ENCODE measurements at places on chromosomes 2 and 18. TPM values are rescaled to one million over a fixed set of nuclear protein-coding genes. Genes with fewer than 3 reads are reported as not detected.

DNA sequence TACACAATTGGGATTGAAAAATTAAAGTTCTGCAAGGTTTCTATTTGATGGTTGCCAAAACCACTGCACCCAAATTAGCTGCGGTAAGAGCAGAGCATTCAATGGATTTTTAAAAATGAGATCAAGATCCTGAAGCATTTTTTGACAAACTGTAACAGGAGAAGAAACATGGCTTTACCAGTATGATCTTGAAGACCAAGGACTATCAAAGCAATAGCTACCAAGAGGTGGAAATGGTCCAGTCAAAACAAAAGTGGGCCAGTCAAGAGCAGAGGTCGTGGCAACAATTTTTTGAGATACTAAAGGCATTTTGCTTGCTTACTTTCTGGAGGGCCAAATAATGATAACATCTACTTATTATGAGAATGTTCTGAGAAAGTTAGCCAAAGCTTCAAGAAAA, 186.8 kb downstream of the RDH14 start:
- H3K27ac ChIP-seq: no peak overlapping the region
- no peak overlapping the region for H3K4me3 ChIP-seq
- no peaks in the 10 kb centered on the region for H3K27me3 ChIP-seq
- H3K36me3 ChIP-seq: no peaks in the 10 kb centered on the region
- H3K4me1 ChIP-seq: no peaks in the 10 kb centered on the region

Gene IDH1
- 152 TPM for total RNA-seq

DNA sequence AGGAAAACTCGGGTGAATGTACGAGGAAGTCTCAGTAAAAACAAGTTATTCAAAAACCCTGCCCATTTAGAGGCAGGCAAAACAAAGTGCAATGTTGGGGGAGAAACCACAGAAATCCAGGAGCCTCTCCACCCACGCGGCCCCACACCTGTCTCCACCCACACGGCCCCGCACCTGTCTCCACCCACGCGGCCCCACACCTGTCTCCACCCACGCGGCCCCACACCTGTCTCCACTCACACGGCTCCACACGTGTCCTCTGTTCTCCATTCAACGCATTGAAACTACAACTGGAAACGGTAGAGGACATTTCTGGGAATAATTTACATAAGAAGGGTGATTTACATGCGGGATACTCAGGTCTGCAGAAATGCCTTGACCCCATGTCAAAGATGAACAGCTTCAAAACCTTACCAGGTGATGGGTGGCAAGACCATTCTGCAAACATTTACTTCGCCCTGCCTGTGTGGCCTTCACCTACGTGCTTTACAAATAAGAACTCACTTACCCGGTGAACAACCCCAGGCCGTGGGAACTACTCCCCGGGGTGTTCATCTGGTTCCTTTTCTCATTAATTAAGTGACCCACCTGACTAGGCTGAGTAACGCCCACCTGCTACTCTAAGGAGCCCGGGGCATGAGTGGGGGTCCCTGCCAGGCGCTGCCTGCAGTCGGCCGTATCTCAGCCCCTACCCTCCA, 100.4 kb downstream of the EIPR1 start:
- H3K27ac ChIP-seq: no peak overlapping the region
- DNase-seq: no peak
- H3K36me3 ChIP-seq: no peaks in the 10 kb centered on the region
- H3K4me3 ChIP-seq: no peak overlapping the region
- no peaks in the 10 kb centered on the region for H3K27me3 ChIP-seq

DNA sequence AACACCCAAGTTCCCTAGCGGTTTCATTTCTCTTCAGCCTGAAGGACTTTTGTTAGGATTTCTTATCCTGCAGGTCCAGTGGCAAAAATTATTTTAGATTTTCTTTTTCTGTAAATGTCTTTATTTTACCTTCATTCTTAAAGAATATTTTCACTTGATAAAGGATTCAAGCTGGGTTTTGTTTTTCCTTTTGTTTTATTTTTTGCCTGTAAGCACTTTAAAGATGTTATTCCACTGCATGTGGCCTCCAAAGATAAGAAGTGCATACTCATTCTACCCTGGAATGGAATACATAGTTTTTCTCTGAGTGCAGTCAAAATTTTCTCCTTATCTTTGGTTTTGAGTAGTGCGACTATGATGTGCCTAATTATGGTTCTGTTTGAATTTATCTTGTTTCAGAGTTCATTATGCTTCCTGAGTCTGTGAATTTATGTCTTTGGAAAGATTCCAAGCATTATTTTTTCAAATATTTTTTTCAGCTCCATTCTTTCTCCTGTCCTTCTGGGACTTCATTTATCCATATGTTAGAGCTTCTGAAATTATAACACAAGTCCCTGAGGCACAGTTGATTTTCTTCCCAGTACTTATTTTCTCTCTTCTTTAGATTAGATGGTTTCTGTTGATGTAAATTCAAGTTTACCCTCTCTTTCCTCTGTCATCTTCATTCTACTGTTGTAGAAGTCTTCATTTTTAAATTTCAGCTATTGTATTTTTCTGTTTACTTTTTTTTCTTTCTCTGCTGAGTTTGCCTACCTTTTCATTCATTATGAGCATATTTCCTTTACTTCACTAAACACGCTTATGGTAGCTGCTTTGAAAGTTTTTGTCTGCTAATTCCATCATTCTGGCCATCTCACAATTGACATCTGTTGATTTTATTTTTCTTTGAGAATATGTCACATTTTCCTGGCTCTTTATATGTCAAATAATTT, 69.6 kb downstream of the MAPRE2 start:
- no peak overlapping the region for H3K4me3 ChIP-seq
- DNase-seq: no peak
- H3K4me1 ChIP-seq: no peaks in the 10 kb centered on the region
- H3K36me3 ChIP-seq: no peaks in the 10 kb centered on the region
- H3K27ac ChIP-seq: no peak overlapping the region
- no peaks in the 10 kb centered on the region for H3K27me3 ChIP-seq

Gene SPC25
- 0.50 TPM for total RNA-seq
